ENCODE measurements at places on chromosomes 7 and 10.

- no peak for DNase-seq
These were observed 162.6 kb upstream of the GDF10 start for GRCh38 chr10:47137311-47137851.

- peak; percentile 89 for DNase-seq
These were observed 199.5 kb downstream of the SKAP2 start for GRCh38 chr7:26664735-26665416.

- DNase-seq: no peak
These were observed 277.8 kb downstream of the EXOC4 start for GRCh38 chr7:133530682-133531081.

DNA sequence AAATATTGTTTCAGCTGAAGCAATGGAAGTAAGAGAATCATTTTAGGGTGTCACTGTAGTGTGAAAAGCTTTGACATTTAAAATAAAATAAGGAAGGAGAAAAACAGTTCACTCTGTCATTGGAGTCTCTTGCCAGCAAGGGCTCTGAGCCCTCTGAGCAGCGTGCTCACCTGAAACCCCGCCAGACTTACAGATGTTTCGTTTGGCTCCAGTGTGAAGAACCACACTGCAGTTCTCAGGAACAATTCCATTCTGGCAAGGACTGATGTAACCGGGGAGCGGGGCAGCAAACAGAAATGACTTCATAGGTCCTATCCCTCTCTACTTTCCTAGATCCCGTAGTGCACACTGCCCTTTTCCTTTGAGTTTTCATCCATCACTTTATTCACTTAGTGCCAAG, 164.3 kb downstream of the CELF2 start:
- no peak for DNase-seq

- no peak for DNase-seq
These were observed 21.6 kb downstream of the MMD2 start for GRCh38 chr7:4937411-4937810.
